ENCODE measurements at places on chromosomes 4 and X.

DNA sequence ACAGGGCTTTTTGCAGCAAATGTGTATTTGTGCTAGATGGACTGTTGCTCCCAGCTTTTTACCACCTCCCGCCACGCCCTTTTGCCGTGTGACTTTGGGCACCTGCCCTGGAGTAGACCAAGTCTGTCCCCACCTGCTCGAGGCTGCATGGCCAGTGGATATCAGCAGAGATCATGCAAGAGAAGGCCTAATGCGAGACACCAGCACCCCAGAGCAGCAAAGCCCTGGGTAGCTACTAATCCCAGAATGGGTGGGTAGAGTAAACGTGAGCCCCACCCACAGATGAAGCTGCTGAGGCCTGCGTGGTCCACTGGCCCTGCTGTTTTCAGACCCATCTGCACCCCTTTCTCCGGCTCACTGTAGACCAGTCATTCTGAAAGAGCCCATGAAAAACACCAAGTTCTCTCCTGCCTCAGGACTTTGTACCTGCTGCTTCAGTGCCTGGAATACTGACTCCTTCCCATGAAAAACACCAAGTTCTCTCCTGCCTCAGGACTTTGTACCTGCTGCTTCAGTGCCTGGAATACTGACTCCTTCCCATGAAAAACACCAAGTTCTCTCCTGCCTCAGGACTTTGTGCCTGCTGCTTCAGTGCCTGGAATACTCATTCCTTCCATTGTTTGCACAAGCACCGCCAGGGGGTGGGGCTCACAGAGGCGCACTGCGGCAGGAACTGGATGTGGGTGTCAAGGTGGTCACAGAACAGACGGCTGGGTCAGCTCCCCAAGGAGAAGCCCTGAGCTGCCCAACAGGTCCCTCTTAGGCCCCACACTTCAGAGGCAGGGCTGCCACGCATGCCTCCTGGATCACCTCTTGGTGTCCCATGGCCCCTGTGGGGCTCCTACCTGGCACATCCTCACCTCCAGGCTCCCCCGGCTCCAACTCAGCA, 5.1 kb upstream of the TNIP2 start:
- no peak for DNase-seq

GRCh38 chrX:142483965-142484364, 278.9 kb upstream of the MAGEC2 start:
- no peak for DNase-seq

GRCh38 chrX:134573683-134574035, 84.6 kb downstream of the PLAC1 start:
- DNase-seq, result no peak

DNA sequence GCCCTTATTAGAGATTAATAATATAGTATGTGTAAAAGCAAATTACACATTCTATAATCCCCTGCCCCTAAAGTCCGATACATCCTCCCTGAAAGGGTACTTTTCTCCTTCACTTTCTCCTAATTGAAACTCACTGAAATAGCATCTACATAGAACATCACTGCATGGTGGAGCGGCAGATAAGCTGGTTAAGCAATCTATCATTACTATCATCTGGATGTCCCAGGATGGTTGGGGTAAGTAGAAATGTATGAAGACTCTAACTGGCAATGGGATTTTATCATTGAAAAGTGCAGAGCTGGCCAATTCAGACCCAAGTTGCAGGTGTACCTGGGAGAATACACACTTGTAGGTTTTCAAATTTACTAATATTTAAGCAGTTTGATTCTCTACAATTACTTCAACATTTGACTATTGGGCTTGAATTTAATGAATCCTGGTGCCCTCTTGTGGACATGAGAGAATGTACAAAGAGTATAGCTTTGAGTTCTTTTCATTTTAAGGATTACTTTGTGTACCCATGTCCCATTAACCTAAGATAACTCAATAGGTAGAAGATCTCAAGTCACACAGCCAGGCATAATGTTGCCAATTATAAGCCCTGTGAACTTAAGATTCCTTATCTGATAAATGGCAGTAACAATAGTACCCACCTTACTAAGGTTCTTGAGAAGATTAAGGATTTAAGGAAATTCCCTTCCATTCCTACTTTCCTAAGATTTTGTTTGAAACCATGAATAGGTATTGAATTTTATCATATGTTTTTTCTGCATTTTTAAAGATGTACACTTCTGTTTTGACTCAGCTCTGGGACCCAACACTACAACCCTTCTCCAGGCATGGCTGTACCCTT, 69.8 kb downstream of the SHROOM3 start:
- no peak for DNase-seq

- no peak for DNase-seq
Measured at GRCh38 chrX:107421337-107421861, 28.1 kb upstream of the FRMPD3 start.

- DNase-seq, result no peak
Measured at GRCh38 chr4:11898796-11899195, 470.1 kb upstream of the HS3ST1 start.

DNA sequence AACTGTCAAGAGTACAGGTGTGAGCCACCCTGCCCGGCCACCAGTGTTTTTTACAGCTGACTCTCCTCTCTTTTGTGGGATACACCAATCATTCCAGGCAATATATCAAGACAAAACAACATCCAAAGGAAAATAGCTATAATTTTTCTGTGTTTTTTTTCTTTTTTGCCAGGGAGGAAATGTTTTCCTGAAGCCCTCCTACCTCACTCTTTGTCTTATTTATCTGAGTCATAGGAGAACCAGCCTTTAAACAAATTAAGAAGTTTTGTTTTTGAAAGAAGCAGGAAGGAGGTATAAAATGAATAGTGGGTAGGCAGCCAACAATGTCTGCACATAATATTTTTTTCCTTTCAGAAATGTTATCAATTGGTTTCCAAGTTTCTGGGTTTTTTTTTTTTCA, 493.9 kb downstream of the CCSER1 start:
- no peak for DNase-seq

GRCh38 chrX:110251961-110252360, 65.9 kb downstream of the AMMECR1 start:
- no peak for DNase-seq

DNA sequence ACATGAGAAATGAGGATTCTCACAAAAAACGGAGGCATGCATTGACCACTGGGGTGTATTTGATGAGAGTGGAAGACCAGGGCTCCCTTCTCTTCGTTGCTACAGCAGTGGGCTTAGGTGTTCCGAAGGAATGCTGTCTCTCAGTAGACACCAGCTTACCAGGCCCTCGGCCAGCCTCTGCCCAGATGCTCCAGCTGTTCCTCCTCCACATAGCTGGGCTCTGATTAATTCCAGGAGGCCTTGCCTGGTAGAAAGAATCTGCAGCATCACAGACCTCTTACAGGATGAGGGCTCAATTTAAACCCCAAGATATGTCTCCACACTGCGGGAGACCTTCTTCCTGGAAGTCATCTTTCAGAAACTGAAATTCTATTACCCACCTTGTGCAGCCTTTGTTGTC, 346.6 kb upstream of the TENM3 start:
- DNase-seq, result no peak

GRCh38 chr4:29770627-29771026, 949.5 kb upstream of the PCDH7 start:
- no peak for DNase-seq
